ENCODE measurements at places on chromosomes 2 and 18.

DNA sequence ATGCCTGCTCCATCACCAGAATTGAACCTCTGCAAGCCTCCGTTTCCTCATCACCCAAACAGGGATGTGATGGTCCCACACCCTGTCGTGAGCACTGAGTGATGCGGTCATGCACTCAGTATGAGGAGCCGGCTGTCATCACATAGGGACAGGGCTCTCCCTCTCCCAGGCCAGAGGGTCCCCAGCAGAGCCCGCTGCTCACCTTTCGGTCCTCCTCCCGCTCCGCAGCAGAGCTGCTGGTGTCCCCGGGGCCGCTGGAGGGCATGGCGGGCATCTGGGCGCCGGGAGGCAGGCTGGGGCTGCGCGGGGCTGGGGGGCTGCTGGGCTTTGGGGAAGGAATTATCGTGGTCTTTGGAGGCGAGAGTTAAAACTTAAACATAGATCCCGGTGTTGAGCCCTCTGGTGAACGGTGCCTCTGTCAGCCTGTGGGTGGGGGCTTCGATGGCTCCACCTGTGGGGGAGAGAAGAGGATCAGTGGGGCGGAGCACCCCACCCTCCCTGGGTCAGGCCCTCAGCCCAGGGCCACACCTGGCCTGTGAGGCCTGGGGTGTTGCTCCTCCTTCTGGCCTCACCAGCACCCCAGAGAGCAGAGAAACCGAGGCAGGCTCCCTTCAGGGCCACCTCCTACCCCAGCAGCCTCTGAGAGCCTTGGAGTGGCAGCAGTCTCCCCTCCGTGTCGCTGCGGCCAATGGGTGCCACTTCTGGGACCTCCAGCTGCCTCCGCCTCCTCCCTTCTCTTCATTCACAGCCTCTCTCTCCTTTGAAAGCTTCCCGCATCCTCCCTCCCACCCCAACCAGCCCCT lies 27.8 kb downstream of the DNMT3A start:
- no peak for DNase-seq

DNA sequence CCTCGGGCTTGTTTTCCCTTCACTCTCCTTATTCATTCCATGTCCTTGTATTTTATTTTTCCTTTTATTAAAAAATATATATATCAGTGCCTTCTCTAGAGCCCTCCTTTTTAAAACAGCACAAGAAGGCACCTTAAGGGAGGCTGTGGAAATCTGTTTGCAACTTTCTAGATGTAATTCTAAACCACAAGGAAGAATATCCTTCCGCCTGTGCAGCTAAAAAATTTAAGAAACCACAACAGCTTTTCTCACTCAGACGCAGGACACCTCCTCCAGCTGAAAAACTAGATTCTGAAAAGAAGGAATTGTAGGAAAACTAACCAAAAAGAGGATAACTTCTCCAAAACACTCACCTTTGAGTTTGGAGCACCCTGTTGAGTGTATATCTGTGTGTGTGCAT lies 142.2 kb downstream of the BCL11A start:
- DNase-seq = no peak

DNA sequence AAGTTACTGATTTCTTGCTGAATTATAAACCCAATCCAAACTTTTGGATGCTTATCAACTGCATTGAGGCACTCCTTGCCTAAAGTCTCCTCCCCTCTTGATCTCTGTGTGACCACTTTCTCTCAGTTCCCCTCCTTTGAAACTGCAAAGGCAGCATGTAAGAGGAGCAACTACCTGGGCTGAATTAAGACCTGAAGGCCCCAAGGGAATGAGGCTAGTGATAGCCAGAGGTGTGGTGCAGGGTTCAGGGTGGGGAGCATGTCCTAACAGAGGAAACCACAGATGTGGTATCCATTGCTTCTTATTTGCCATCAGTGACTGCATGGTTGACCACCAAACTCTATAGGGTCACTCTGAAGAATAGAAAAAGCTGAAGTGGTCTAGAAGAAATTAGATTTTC lies 557.9 kb downstream of the TNS1 start:
- no peak for DNase-seq

- no peak for DNase-seq
Measured at GRCh38 chr2:98372579-98372978, 26.3 kb downstream of the CNGA3 start.

GRCh38 chr2:201208563-201209252 lies 25.8 kb downstream of the CASP10 start:
- no peak for DNase-seq

DNA sequence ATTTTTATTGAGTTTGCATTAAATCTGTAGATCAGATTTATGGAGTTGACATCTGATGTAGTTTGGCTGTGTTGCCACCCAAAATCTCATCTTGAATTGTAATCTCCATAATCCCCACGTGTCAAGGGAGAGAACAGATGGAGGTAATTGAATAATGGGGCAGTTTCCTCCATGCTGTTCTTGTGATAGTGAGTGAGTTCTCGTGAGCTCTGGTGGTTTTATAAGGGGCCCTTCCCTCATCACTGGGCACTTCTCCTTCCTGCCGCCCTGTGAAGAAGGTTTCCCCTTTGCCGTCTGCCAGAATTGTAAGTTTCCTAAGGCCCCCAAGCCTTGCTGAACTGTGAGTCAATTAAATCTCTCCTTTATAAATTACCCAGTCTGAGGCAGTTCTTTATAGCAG lies 32.2 kb downstream of the ZC3H15 start:
- no peak for DNase-seq

GRCh38 chr2:71499691-71500090 lies 46.3 kb downstream of the DYSF start:
- no peak for DNase-seq

DNA sequence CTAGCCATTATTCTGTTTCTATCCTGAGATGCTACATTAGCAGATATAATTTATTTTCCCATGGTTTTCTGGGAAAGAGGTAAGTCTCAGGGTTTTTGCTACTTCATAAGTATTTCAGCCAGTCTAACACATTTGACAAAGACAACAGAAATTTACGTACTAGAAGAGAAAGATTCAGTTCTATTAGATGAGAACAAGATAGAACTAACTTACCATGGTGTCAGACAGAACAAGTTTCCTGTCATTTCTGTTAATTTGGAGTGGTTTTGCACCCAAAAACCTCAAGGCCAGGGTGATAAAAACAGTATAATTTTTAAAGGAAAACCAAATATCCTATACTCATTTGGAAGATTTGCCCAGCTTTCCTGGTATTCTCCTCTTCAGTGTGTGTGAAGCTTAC lies 15.6 kb downstream of the SLC4A5 start:
- DNase-seq = no peak

- no peak for DNase-seq
Measured at GRCh38 chr18:23560186-23560585, 26.1 kb downstream of the NPC1 start.

DNA sequence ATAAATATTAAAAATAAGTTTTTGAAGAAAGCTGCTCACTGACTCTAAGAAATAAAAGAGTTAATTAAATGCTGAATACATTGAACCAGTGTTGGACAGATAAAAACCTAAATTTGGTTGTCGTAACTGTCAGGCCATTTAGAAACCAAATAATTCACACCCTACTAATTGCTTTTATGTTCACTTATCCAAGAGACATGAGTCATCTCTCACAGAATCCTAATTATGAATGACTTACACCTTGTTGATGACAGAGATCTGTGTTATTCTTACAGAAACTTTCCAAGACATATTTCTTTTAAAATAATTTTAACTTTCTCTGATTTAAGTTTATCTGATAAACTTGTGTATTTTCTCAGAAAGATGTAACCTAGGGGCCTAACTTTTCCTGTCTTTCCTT lies 250.7 kb downstream of the IKZF2 start:
- DNase-seq = no peak

- DNase-seq = no peak
Measured at GRCh38 chr18:9609190-9609589, 5.2 kb downstream of the PPP4R1 start.

- no peak for DNase-seq
Measured at GRCh38 chr2:193695367-193695766, 1500.6 kb upstream of the TMEFF2 start.

- no peak for DNase-seq
Measured at GRCh38 chr2:167013227-167013626, 124.9 kb downstream of the XIRP2 start.

DNA sequence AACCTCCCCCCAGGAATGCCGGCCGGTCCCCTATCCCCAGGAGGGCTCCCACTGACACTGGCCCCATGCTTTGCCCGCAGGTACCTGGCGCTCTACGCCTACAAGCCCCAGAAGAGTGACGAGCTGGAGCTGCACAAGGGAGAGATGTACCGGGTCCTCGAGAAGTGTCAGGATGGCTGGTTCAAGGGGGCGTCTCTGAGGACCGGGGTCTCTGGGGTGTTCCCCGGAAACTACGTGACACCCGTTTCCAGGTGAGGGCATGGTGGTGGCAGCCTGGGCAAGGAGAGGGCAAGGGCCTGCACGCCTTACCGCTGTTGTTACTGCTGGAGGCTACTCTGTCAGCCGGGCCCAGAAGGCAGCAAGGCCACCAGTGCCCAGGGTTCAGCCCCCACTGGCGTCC lies 181.3 kb downstream of the SEPTIN10 start:
- DNase-seq = no peak

GRCh38 chr2:73202156-73203054 lies at the start of gene NOTO:
Gene NOTO, plus strand, starts transcription at chr2:73202574. Its CDS starts 93 bp downstream, at chr2:73202667.
- DNase-seq = no peak
